ENCODE measurements at places on chromosomes 12 and 14.

GRCh38 chr14:98167275-98167674 is 1104.7 kb downstream of the BCL11B start:
- DNase-seq: no peak

- no peak for DNase-seq
Measured at GRCh38 chr14:29403091-29403490, 524.6 kb downstream of the PRKD1 start.

- no peak for DNase-seq
Measured at GRCh38 chr12:130969223-130969622, 15.5 kb downstream of the ADGRD1 start.

GRCh38 chr14:58026219-58026618 is 125.8 kb downstream of the ARMH4 start:
- no peak for DNase-seq

GRCh38 chr14:100533656-100534485 is 53.3 kb downstream of the BEGAIN start:
- no peak for DNase-seq

GRCh38 chr12:67646775-67647174 is 1.8 kb upstream of the DYRK2 start:
- no peak for DNase-seq

Measured in muscle of arm (tissue), 14 donors.